ENCODE measurements at places on chromosomes 6 and 20. TPM values are rescaled to one million over a fixed set of nuclear protein-coding genes. Genes with fewer than 3 reads are reported as not detected.

The HLA-DQB2 gene
- 0.62 TPM for total RNA-seq

The KAT14 gene
- 22.3 TPM for total RNA-seq

GRCh38 chr20:24952376-24953208 is 3.5 kb downstream of the CST7 start:
- no peak for DNase-seq
- H3K4me1 ChIP-seq, result no peaks in the 10 kb centered on the region
- no peak overlapping the region for H3K4me3 ChIP-seq
- H3K27ac ChIP-seq, result no peak overlapping the region
- H3K36me3 ChIP-seq, result no peaks in the 10 kb centered on the region

The SLC22A2 gene
- 0.99 TPM for total RNA-seq

DNA sequence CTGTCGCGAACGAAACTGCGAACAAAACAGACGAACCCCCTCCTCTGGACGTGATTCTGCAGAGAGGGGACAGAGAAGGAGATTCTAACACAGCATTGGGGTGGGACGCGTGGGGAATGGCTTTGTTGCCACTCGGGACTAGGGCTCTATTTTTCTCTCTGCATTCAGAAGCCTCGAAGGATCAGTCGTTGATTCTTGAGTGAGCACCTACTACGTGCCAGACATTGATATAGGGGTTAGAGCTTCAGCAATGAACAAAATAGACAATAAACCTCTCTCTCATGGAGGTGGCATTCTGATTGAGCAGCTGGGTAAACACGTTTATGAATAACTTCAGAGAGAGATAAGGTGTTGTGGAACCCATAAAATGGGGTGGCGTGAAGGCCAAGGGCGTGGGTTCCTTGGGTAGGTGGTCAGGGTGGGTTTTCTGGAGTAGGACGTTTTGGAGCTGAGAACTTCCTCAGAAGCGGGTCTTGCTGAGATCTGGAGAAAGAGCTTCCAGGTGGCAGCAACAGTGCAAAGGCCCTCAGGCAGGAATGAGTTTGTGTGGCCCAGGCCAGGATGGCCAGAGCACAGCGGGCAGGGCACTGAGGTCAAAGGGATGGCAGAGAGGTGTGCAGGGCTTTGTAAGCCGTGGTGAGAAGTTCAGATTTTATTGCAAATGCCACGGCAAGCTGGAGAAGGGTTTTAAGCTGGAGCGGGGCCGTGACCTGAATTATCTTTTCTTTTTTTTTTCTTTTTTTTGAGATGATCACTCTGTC is 884 bp downstream of the SLC2A10 start:
- H3K27me3 ChIP-seq, result no peaks in the 10 kb centered on the region
- peak overlapping the region; percentile 75 for H3K4me3 ChIP-seq
- DNase-seq, result no peak
- no peaks in the 10 kb centered on the region for H3K36me3 ChIP-seq
- H3K4me1 ChIP-seq, result peaks cover 19% of the 10 kb centered on the region
- H3K27ac ChIP-seq, result peak overlapping the region; percentile 79

- peak overlapping the region; percentile 83 for H3K27ac ChIP-seq
- peak overlapping the region; percentile 78 for H3K4me3 ChIP-seq
- DNase-seq, result no peak
- no peaks in the 10 kb centered on the region for H3K36me3 ChIP-seq
- no peaks in the 10 kb centered on the region for H3K4me1 ChIP-seq
- H3K27me3 ChIP-seq, result no peaks in the 10 kb centered on the region
Measured at GRCh38 chr6:26197933-26198721, 110.9 kb downstream of the HFE start.

GRCh38 chr6:115004982-115005381 is 662.2 kb upstream of the HS3ST5 start:
- no peaks in the 10 kb centered on the region for H3K27me3 ChIP-seq
- H3K4me3 ChIP-seq, result no peak overlapping the region
- no peak overlapping the region for H3K27ac ChIP-seq
- H3K4me1 ChIP-seq, result no peaks in the 10 kb centered on the region

Measured in testis (tissue), 5 donors.